ENCODE measurements at places on chromosomes 6 and 20.
A peak's percentile ranks its signal among the peaks of the same experiment; 100 is the strongest.

- no peak within 1 kb of the TSS for H3K27ac ChIP-seq
- H3K36me3 ChIP-seq = no peaks in the 10 kb centered on the region
- H3K4me1 ChIP-seq = peaks cover 3% of the 10 kb centered on the region
- peaks cover 48% of the 10 kb centered on the region for H3K27me3 ChIP-seq
- no peak within 1 kb of the TSS for H3K4me3 ChIP-seq
Observed at GRCh38 chr6:149484733-149485700, at the start of gene ZC3H12D. Gene ZC3H12D, minus strand, starts transcription at chr6:149485014. Its CDS starts 10,471 bp downstream, at chr6:149474543.

DNA sequence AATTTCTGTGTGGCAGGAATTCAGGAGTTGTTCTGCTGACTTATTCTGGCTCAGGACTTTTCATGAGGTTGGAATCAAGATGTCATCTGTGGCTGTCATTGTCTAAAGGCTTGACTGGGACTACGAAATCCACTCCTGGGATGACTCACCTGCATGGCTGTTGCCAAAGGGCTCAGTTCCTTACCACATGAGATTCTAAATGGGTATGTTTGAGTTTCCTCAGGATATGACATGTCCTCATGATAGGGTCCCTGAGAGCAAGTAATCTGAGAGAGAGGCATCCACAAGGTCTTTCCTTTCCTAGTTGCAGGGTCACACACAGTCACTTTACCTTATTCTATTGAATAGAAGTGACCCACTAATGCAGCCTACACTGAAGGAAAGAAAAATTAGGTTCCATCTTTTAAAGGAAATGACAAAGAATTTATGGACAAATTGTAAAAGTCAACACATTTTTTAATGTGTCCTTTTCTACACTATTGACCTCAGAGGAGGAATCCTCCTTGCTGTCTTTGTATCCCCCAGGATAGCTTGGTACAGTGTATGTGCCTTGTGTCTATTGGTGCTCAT lies 1025.0 kb upstream of the GJE1 start:
- no peaks in the 10 kb centered on the region for H3K4me1 ChIP-seq

DNA sequence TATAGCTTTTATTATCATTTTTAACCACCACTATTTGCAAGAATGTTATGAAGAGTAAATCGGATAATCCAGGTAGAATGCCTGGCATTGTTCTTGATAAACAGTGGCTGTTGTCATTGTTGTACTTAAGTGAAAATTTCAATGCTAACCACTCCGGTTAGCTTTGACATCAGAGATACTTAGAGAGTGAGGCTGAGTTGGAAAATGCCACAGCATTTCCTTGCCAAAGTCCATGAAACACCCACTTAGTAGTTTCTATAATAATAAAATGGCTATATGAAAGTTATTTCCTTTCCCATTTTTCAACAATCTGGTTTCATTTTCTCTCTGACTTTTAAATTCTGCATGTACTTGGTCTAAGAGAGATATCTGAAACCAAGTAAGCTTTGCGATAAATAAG lies 132.0 kb downstream of the CDK19 start:
- H3K4me1 ChIP-seq = no peaks in the 10 kb centered on the region
- DNase-seq = no peak
- H3K4me3 ChIP-seq = no peak overlapping the region

GRCh38 chr6:113995634-113996033 lies 24.7 kb upstream of the HDAC2 start:
- no peak overlapping the region for H3K27ac ChIP-seq
- H3K4me3 ChIP-seq = no peak overlapping the region
- no peak for DNase-seq
- H3K36me3 ChIP-seq = no peaks in the 10 kb centered on the region
- no peaks in the 10 kb centered on the region for H3K27me3 ChIP-seq
- H3K4me1 ChIP-seq = no peaks in the 10 kb centered on the region

- no peak for DNase-seq
- H3K4me3 ChIP-seq = no peak overlapping the region
- H3K27ac ChIP-seq = no peak overlapping the region
Observed at GRCh38 chr6:9168669-9169068, 733.3 kb upstream of the SLC35B3 start.

- H3K27ac ChIP-seq = no peak overlapping the region
- H3K4me3 ChIP-seq = no peak overlapping the region
- H3K4me1 ChIP-seq = peaks cover 13% of the 10 kb centered on the region
- DNase-seq = no peak
Observed at GRCh38 chr6:144075187-144075586, 20.2 kb downstream of the SF3B5 start.

GRCh38 chr20:45344168-45344860 lies 3.9 kb downstream of the SDC4 start:
- DNase-seq = no peak
- H3K27me3 ChIP-seq = no peaks in the 10 kb centered on the region
- peaks cover 70% of the 10 kb centered on the region for H3K4me1 ChIP-seq
- no peak overlapping the region for H3K4me3 ChIP-seq
- peaks cover 9% of the 10 kb centered on the region for H3K36me3 ChIP-seq
- peak overlapping the region; percentile 86 for H3K27ac ChIP-seq
